Endothelial cell (in vitro differentiated cells): ENCODE measurements at places on chromosomes 5 and 9. TPM values are rescaled to one million over a fixed set of nuclear protein-coding genes. Genes with fewer than 3 reads are reported as not detected.

- H3K4me3 ChIP-seq: no peak overlapping the region
- H3K27ac ChIP-seq: no peak overlapping the region
- H3K4me1 ChIP-seq: peaks cover 14% of the 10 kb centered on the region
- H3K36me3 ChIP-seq: no peaks in the 10 kb centered on the region
- no peak for DNase-seq
- H3K27me3 ChIP-seq: no peaks in the 10 kb centered on the region
These were observed 246.0 kb downstream of the CWC27 start for GRCh38 chr5:65014769-65015168.

- peaks cover 3% of the 10 kb centered on the region for H3K27me3 ChIP-seq
- H3K4me1 ChIP-seq: peaks cover 13% of the 10 kb centered on the region
- peaks cover 25% of the 10 kb centered on the region for H3K36me3 ChIP-seq
These were observed 5.3 kb downstream of the MRPL50 start for GRCh38 chr9:101393135-101393534.

GRCh38 chr5:59621477-59621876 lies 272.0 kb downstream of the PDE4D start:
- H3K4me3 ChIP-seq: no peak overlapping the region
- no peaks in the 10 kb centered on the region for H3K36me3 ChIP-seq
- H3K27ac ChIP-seq: no peak overlapping the region
- no peaks in the 10 kb centered on the region for H3K4me1 ChIP-seq
- DNase-seq: no peak

DNA sequence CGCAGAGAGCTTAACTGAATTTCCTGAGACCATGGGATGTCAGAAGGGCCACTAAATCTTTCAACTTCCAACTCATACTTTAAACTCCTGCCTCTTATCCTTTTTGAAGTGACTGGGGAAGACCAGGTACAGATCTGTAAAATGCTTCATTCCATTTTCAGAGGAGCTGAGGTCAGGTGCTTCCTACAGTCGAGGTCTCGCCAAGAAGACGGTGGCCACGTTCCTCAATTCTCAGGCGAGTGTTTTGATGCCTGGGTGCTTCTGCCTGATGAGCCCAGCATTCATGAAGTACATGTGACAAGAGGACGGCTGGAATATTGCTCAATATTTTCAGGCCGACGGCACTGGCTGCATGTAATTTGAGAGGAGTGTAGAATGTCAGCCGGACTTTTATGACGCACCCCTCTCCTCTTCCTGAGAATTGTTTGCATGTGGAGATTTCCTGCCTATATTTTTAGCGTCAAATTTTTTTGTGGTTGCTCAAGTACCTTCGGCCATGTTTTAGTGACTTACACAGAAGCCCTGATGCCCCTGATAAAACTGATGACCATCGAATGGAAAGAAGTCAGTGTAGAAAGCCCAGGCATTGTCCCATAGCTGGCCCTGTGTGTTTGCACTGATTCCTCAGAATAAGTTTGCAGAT lies 38.8 kb upstream of the GLRX start:
- no peak overlapping the region for H3K27ac ChIP-seq
- no peaks in the 10 kb centered on the region for H3K36me3 ChIP-seq
- no peak for DNase-seq
- peaks cover 8% of the 10 kb centered on the region for H3K27me3 ChIP-seq

The LRRC19 gene
- not detected for total RNA-seq

The CDKN2B gene
- total RNA-seq: 1.8 TPM

The HMCN2 gene
- total RNA-seq: 29.6 TPM

The WDR55 gene
- total RNA-seq: 28.5 TPM

The SMIM33 gene
- not detected for total RNA-seq

The CDH9 gene
- not detected for total RNA-seq

The COL5A1 gene
- 24.3 TPM for total RNA-seq

The PCDHGA5 gene
- 2.4 TPM for total RNA-seq

DNA sequence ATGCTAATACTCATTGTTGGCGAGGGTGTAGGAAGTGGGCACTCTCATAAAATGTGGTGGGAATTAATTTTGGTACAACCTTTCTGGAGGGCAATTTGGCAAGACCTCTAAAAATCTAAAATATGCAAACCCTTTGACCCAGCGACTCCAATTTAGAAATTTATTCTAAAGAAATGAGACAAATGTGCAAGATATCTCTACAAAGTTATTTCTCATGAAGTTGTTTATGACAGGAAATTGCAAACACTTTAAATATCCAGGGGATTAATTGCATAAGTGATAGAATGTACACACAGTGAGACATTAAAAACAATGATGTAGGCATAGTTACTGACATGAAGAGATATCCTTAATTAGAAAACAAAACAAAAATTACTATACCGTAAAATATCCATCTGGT lies 246.3 kb upstream of the MAP3K1 start:
- DNase-seq: no peak
- peaks cover 13% of the 10 kb centered on the region for H3K4me1 ChIP-seq
- no peaks in the 10 kb centered on the region for H3K36me3 ChIP-seq
- H3K4me3 ChIP-seq: no peak overlapping the region

DNA sequence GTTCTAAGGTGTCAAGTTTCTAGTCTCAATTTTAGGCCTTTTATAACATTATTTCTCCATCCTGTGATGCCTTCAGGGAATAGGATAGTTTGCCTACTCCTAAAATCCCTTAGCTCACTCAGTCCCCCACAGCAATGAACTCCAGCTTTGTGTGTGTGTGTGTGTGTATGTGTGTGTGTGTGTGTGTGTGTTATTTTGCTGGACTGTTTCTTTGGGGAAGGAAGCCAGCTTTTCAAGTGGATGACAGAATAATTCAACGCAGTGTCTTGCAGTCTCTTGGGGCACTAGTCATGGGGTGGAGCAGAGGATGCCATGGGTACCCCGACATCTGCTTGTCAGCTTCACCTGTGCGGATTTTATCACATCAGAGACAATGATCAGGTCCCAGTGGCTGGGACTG lies 262.8 kb upstream of the DAPK1 start:
- no peaks in the 10 kb centered on the region for H3K4me1 ChIP-seq
- no peak for DNase-seq
- H3K36me3 ChIP-seq: no peaks in the 10 kb centered on the region
- H3K27ac ChIP-seq: no peak overlapping the region
- H3K4me3 ChIP-seq: no peak overlapping the region

The FRRS1L gene
- 0.03 TPM for total RNA-seq

- no peak overlapping the region for H3K27ac ChIP-seq
- no peaks in the 10 kb centered on the region for H3K36me3 ChIP-seq
- H3K27me3 ChIP-seq: no peaks in the 10 kb centered on the region
- no peaks in the 10 kb centered on the region for H3K4me1 ChIP-seq
- no peak overlapping the region for H3K4me3 ChIP-seq
These were observed 121.8 kb downstream of the DCP2 start for GRCh38 chr5:113098378-113098777.

- no peaks in the 10 kb centered on the region for H3K4me1 ChIP-seq
- H3K4me3 ChIP-seq: no peak overlapping the region
- peaks cover 4% of the 10 kb centered on the region for H3K36me3 ChIP-seq
- no peak overlapping the region for H3K27ac ChIP-seq
- H3K27me3 ChIP-seq: peaks cover 3% of the 10 kb centered on the region
- DNase-seq: no peak
These were observed 73.7 kb upstream of the ADAMTS2 start for GRCh38 chr5:179418972-179419371.

GRCh38 chr5:584216-584615 lies 27.9 kb upstream of the CEP72 start:
- no peak overlapping the region for H3K4me3 ChIP-seq
- peaks cover 3% of the 10 kb centered on the region for H3K36me3 ChIP-seq
- peaks cover 4% of the 10 kb centered on the region for H3K27me3 ChIP-seq
- no peak for DNase-seq
- H3K27ac ChIP-seq: no peak overlapping the region

- peaks cover 1% of the 10 kb centered on the region for H3K27me3 ChIP-seq
- no peak overlapping the region for H3K4me3 ChIP-seq
- H3K27ac ChIP-seq: no peak overlapping the region
- no peaks in the 10 kb centered on the region for H3K36me3 ChIP-seq
- DNase-seq: no peak
- H3K4me1 ChIP-seq: no peaks in the 10 kb centered on the region
These were observed 12.5 kb upstream of the BTF3 start for GRCh38 chr5:73485715-73486114.

The ACO1 gene
- total RNA-seq: 30.6 TPM

DNA sequence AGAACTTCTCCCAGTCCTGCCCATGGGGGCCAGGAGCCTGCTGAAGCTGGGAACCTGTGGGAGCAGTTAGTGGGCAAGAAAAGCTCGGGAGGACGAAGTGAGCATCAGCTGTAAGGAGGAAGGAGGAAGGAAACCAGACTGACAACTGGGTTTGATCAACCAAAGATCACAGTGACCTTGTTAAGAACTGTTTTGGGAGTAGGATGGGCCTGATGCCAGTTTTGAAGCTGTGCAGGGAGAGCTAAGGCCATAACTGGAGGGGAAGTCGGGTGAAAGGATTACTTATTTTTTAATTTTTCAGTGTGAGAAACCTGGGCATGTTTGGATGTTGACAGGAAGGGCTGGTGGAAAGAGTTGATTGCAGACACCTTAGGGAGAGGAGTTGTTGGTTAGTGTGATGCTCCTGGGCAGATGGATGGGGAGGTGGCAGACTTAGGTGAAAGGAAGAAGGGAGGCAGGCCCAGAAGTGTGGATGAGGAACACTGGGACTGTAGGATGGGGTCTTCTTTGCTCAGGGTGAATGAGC lies 58.3 kb upstream of the KLF4 start:
- H3K4me3 ChIP-seq: no peak overlapping the region
- H3K36me3 ChIP-seq: no peaks in the 10 kb centered on the region
- no peak for DNase-seq
- peaks cover 15% of the 10 kb centered on the region for H3K4me1 ChIP-seq

The FAM221B gene
- total RNA-seq: not detected

GRCh38 chr9:119611565-119611964 lies 242.3 kb upstream of the BRINP1 start:
- DNase-seq: no peak
- H3K27ac ChIP-seq: no peak overlapping the region
- no peaks in the 10 kb centered on the region for H3K27me3 ChIP-seq
- H3K4me1 ChIP-seq: no peaks in the 10 kb centered on the region
- no peaks in the 10 kb centered on the region for H3K36me3 ChIP-seq

DNA sequence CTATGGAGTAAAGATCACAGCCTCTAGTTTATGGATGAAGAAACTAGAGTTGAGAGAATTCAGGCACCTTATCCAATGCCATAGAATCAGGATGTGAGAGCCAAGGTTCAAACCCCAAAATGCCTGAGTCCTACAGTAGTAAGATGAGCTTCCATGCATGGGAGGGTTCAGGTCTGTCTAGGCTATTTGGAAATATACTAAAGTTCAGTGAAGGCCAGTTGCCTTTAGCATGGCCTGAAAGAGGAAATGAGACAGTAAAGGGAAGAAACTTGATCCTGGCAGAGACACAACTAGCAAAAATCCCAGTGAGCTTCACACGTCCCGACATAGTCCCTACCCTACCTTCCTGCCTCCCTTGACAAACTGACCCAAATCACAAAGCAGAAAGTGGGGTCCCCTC lies 317.0 kb downstream of the RASEF start:
- no peak overlapping the region for H3K27ac ChIP-seq
- H3K4me3 ChIP-seq: no peak overlapping the region
- H3K4me1 ChIP-seq: peaks cover 39% of the 10 kb centered on the region
- H3K36me3 ChIP-seq: no peaks in the 10 kb centered on the region
- no peak for DNase-seq

DNA sequence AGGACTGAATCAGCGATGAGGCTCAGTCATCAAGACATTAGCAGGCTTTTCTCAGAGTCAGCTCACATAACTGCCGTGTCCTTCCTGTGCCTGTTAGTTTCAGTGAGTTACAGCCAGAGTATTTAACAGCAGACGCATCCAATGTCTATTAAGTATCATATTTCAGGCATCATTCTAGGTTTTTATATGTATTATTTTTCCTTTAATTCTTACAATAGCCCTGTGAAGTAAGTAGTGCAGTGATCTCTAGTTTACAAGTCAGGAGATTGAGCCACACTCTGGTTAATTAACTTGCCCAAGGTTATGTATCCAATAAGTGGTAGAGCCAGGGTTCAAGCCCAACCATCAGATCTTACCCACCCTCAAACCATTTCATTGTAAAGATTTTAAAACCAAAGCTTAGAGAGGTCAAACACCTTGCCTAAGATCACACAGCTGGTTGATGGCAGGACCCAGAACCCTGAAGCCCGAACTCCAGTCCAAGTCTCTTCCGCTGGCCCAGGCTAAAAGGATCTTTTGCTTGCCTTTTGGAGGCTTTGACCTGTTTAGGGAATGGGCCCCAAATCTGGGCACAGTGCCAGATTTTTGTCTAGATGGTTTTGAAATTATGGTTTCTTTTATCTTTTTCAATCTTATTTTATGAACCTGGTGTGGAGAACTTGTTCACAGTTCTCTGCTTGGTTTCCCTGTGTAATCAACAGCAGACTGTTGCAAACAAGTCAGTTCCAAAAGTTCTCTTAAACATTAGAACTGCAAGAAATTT lies 261.2 kb upstream of the CLINT1 start:
- no peaks in the 10 kb centered on the region for H3K36me3 ChIP-seq
- DNase-seq: no peak
- H3K27ac ChIP-seq: no peak overlapping the region

The C6 gene
- total RNA-seq: not detected

- no peak for DNase-seq
- H3K4me3 ChIP-seq: peak overlapping the region; percentile 99
- H3K27me3 ChIP-seq: peaks cover 25% of the 10 kb centered on the region
- peak overlapping the region; percentile 95 for H3K27ac ChIP-seq
- H3K4me1 ChIP-seq: peaks cover 43% of the 10 kb centered on the region
These were observed 3.0 kb downstream of the N4BP3 start for GRCh38 chr5:178116143-178116885.

DNA sequence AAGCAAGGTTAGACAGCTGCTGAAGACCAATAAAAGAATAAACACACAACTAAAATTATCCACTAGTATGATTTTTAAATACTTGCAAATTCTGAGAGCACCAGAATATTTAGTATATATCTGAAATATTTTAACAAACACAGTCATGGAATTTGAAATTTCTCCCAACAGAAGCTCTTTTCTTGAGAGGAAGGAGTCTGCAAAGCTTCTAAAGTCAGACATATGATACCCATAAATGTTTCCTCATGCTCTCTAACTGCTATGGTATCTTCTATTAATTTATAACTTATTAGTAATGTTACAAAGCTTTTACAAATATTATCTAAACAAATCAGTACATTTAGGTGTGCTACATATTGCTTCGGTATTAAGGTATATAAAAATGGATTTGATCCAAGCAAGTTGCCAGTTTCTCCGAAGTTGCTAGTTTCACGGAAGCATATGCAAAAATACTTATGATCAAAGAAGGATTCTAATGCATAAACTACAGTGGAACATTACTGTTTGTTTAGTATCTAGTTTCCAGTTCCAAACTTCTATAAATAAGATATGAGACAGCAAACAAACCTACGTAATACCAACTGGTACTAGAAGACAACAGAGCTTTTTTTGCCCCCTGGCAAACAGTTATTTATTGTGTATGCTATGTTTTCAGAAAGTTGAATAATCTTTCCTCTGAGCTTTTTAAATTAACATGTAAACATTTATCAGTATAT lies 22.0 kb downstream of the FNIP1 start:
- DNase-seq: no peak
- H3K27ac ChIP-seq: no peak overlapping the region
- H3K4me1 ChIP-seq: peaks cover 5% of the 10 kb centered on the region
- no peaks in the 10 kb centered on the region for H3K27me3 ChIP-seq
- H3K4me3 ChIP-seq: no peak overlapping the region
- no peaks in the 10 kb centered on the region for H3K36me3 ChIP-seq

The AQP3 gene
- 6.0 TPM for total RNA-seq

GRCh38 chr5:42912184-42912798 lies 100.6 kb upstream of the SELENOP start:
- no peaks in the 10 kb centered on the region for H3K4me1 ChIP-seq
- H3K4me3 ChIP-seq: no peak overlapping the region
- DNase-seq: peak; percentile 22
- H3K27ac ChIP-seq: no peak overlapping the region
- H3K36me3 ChIP-seq: no peaks in the 10 kb centered on the region
- H3K27me3 ChIP-seq: peaks cover 5% of the 10 kb centered on the region

The ABO gene
- 1.4 TPM for total RNA-seq

The PCDHGA4 gene
- total RNA-seq: 2.0 TPM
